ENCODE measurements at places on chromosomes 4 and X. TPM values are rescaled to one million over a fixed set of nuclear protein-coding genes. Genes with fewer than 3 reads are reported as not detected.

DNA sequence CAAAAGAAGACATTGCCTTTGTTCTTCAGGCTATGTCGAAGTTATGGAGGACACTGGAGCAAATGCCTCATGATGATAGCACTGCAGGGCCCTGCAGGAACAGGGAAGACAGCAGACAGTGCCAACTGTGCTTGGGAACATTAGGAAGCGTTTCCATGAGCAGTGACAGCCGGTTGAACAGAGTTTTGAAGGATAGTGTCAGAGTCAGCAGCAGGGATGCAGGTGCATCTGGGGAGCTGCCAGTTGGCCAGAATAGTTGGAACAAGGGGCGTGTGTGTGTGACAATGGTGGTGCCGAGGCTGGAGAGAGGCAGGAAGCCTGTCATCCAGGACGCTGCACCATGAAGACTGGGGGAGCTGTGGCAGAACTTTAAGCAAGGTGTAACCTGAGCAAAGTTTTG, 88.6 kb downstream of the SHROOM3 start:
- H3K36me3 ChIP-seq: no peaks in the 10 kb centered on the region
- H3K4me3 ChIP-seq: no peak overlapping the region
- no peaks in the 10 kb centered on the region for H3K4me1 ChIP-seq
- H3K27ac ChIP-seq: no peak overlapping the region

DNA sequence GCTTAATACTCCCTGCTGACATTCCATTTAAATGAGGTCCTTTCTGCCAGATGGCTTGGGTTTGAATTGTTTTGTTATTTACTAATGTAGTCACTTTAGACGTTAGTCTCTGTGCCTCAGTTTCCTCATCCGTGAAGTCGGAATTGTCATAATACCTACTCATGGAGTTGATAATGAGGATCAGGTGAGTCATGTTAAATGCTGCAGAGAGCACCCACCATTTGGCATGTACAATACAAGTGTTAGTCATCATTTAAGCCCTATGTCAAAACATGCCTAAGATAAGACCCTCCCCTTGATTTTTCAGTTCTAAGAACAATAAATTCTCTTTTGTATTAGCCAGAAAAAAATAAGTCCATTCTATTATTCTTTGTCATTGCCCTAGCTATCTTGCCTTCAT, 534.8 kb upstream of the HTR2C start:
- no peaks in the 10 kb centered on the region for H3K36me3 ChIP-seq
- DNase-seq: no peak
- H3K27ac ChIP-seq: no peak overlapping the region
- no peak overlapping the region for H3K4me3 ChIP-seq

DNA sequence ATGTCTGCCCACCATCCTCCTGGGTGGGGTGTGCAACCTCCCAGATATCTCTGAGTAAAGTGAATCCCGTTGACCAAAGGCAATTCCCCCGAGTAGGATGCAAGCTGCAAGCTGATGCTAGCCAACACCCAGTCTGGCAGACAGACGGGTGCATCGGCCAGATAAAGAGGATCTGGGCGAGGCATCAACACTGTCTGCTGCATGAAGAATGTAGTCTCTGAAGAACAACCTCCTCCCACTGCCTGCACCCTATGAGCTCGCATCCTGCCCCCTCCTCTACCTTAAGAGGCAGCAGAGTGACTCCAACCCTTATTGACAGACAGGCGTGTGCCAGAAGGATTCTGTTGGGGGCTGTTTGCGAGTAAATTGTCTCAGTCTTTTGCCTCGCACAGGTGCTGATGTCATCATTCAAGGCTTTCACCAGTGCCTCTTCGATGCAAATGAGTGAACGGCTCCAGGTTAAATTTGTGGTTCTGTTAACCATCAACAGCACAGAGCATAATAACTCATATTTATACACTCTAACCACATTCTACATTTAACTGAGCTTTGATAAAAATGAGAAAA, 546.9 kb downstream of the BCOR start:
- H3K4me1 ChIP-seq: no peaks in the 10 kb centered on the region
- DNase-seq: no peak
- no peak overlapping the region for H3K4me3 ChIP-seq
- no peaks in the 10 kb centered on the region for H3K27me3 ChIP-seq
- no peak overlapping the region for H3K27ac ChIP-seq
- no peaks in the 10 kb centered on the region for H3K36me3 ChIP-seq

DSPP gene
- total RNA-seq: not detected

- H3K36me3 ChIP-seq: no peaks in the 10 kb centered on the region
- no peaks in the 10 kb centered on the region for H3K4me1 ChIP-seq
- H3K27ac ChIP-seq: no peak overlapping the region
Measured at GRCh38 chrX:138082896-138083295, 517.0 kb downstream of the ZIC3 start.

- peaks cover 13% of the 10 kb centered on the region for H3K4me1 ChIP-seq
- H3K27me3 ChIP-seq: no peaks in the 10 kb centered on the region
- no peak overlapping the region for H3K27ac ChIP-seq
Measured at GRCh38 chr4:36241771-36242170, 2.5 kb downstream of the ARAP2 start.

GRCh38 chr4:685679-686412, 3.1 kb downstream of the SLC49A3 start:
- H3K4me3 ChIP-seq: no peak overlapping the region
- no peak for DNase-seq
- H3K36me3 ChIP-seq: no peaks in the 10 kb centered on the region
- no peaks in the 10 kb centered on the region for H3K27me3 ChIP-seq
- no peak overlapping the region for H3K27ac ChIP-seq

DNA sequence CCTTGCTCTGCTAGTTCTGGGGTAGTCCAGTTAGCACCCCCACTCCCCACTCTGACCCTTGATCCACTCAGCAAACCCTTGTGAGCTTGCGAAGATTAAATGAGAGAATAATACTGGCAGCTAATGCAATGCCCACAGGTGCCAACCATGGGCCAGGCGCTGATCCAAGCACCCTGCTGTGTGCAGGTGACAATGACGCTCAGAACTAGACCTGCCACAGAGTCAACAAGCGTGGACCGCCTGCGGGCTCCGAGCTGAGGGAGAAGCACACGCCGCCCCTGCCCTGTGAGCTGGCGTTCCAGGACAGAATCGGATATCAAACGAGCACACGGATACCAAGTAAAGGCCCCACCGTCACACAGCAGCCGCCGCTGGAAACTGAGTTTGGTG, 129.2 kb downstream of the FAM53A start:
- H3K4me1 ChIP-seq: no peaks in the 10 kb centered on the region
- no peaks in the 10 kb centered on the region for H3K36me3 ChIP-seq
- H3K4me3 ChIP-seq: no peak overlapping the region
- DNase-seq: no peak
- H3K27ac ChIP-seq: no peak overlapping the region
- no peaks in the 10 kb centered on the region for H3K27me3 ChIP-seq

MAPK10 gene
- total RNA-seq: 423 TPM

- no peaks in the 10 kb centered on the region for H3K27me3 ChIP-seq
- no peak for DNase-seq
- H3K27ac ChIP-seq: no peak within 1 kb of the TSS
- no peaks in the 10 kb centered on the region for H3K4me1 ChIP-seq
- H3K4me3 ChIP-seq: no peak within 1 kb of the TSS
Measured at GRCh38 chrX:17374619-17375366, at the start of gene NHS. TSS of gene NHS (plus strand) at chrX:17375200. CDS start at chrX:17375758, 558 bp downstream.

GRCh38 chrX:124383354-124383753, 37.0 kb downstream of the SH2D1A start:
- no peak overlapping the region for H3K27ac ChIP-seq
- H3K4me3 ChIP-seq: no peak overlapping the region
- no peaks in the 10 kb centered on the region for H3K36me3 ChIP-seq
- no peaks in the 10 kb centered on the region for H3K4me1 ChIP-seq

ADAMTS3 gene
- total RNA-seq: not detected

GRCh38 chr4:40395908-40396793, 61.0 kb downstream of the CHRNA9 start:
- no peaks in the 10 kb centered on the region for H3K36me3 ChIP-seq
- no peaks in the 10 kb centered on the region for H3K27me3 ChIP-seq

DNA sequence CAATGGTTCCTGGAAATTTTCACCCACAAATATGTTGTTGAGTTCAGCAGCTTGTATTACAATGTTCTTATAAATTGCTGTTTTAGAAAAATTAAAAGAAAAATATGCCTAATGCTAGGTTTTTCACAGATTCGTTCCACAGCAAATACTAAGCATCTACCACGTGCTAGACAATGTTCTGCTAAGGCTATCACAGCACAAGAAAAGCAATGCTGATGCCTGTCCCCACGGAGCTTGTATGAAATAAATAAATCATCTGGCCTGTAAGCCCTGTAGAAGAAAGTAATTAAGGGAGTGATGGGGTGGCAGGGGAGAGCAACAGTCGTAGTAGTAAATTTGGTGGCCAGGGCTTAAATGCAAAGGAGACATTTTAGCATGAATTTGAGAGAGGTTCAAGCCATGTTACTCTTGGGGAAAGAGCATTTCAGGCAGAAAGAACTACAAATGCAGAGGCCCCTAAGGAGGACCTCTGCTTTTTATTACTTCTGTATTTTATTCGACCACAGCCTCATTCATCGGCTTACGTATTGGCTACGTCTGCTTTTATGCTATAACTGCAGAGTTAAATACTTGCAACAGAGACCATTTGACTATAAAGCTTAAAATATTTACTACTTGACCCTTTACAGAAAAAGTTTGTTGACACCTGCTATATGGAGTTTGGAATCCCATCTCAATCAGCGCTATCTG, 36.3 kb downstream of the ARAP2 start:
- H3K27me3 ChIP-seq: no peaks in the 10 kb centered on the region
- DNase-seq: no peak
- no peaks in the 10 kb centered on the region for H3K36me3 ChIP-seq
- H3K4me1 ChIP-seq: no peaks in the 10 kb centered on the region

DNA sequence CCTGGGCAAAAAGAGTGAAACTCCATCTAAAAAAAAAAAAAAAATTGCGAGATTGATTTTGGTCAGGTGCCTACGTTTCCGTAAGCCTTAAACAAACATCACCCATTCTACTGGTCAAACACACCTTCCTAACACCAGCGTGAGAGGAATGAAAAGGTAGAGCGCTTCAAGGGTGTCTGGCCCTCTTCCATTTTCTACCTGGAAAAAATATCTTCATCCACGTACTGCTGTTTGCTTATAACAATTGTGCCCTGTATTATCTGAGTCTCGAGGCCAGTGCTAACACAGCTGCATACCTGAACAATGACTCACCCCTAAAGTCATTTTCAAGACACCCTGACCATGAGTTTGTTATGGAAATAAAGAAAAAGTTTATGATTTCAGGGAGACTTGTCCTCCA, 13.9 kb downstream of the TMSB4X start:
- H3K36me3 ChIP-seq: no peaks in the 10 kb centered on the region
- H3K4me3 ChIP-seq: no peak overlapping the region
- H3K27me3 ChIP-seq: no peaks in the 10 kb centered on the region
- H3K4me1 ChIP-seq: peaks cover 15% of the 10 kb centered on the region
- no peak overlapping the region for H3K27ac ChIP-seq

- H3K4me1 ChIP-seq: no peaks in the 10 kb centered on the region
- no peaks in the 10 kb centered on the region for H3K36me3 ChIP-seq
- DNase-seq: no peak
- H3K4me3 ChIP-seq: no peak overlapping the region
- H3K27ac ChIP-seq: no peak overlapping the region
- no peaks in the 10 kb centered on the region for H3K27me3 ChIP-seq
Measured at GRCh38 chr4:5409237-5409636, 299.1 kb downstream of the EVC2 start.

DNA sequence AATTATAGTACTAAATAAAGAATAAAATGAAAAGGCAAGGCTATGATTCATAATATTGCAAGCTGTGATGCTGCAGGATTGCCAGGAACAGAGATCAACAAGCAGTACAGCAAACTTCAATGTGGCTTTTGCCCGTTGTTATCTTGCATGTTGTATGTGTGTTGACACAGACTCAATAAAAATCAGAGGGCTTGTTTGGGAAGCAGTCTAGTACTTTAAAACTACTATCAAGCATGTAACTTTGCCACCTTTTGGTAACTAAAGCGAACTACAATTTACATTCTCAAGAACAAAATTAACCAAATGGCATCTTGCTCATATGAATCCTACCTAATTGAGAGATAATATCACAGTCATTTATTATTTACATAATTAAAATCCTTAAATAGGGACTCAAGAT, 79.8 kb upstream of the GPM6A start:
- H3K27me3 ChIP-seq: no peaks in the 10 kb centered on the region
- H3K4me3 ChIP-seq: no peak overlapping the region
- H3K36me3 ChIP-seq: no peaks in the 10 kb centered on the region

ART3 gene
- total RNA-seq: not detected

ATP1B4 gene
- total RNA-seq: not detected

TREX2 gene
- 1.2 TPM for total RNA-seq

GC gene
- not detected for total RNA-seq

- no peaks in the 10 kb centered on the region for H3K27me3 ChIP-seq
- DNase-seq: no peak
- no peak overlapping the region for H3K27ac ChIP-seq
- H3K36me3 ChIP-seq: no peaks in the 10 kb centered on the region
- no peaks in the 10 kb centered on the region for H3K4me1 ChIP-seq
Measured at GRCh38 chr4:115279330-115279729, 165.9 kb upstream of the NDST4 start.

GRCh38 chr4:30882443-30882842, 162.3 kb downstream of the PCDH7 start:
- no peak overlapping the region for H3K27ac ChIP-seq
- no peaks in the 10 kb centered on the region for H3K36me3 ChIP-seq
- no peaks in the 10 kb centered on the region for H3K27me3 ChIP-seq
- no peaks in the 10 kb centered on the region for H3K4me1 ChIP-seq
- DNase-seq: no peak
- H3K4me3 ChIP-seq: no peak overlapping the region

DUSP9 gene
- not detected for total RNA-seq

- no peak overlapping the region for H3K27ac ChIP-seq
- H3K36me3 ChIP-seq: no peaks in the 10 kb centered on the region
- no peaks in the 10 kb centered on the region for H3K27me3 ChIP-seq
- DNase-seq: peak; percentile 29
- H3K4me1 ChIP-seq: peaks cover 17% of the 10 kb centered on the region
Measured at GRCh38 chrX:84710611-84711010, 208.4 kb upstream of the HDX start.

DNA sequence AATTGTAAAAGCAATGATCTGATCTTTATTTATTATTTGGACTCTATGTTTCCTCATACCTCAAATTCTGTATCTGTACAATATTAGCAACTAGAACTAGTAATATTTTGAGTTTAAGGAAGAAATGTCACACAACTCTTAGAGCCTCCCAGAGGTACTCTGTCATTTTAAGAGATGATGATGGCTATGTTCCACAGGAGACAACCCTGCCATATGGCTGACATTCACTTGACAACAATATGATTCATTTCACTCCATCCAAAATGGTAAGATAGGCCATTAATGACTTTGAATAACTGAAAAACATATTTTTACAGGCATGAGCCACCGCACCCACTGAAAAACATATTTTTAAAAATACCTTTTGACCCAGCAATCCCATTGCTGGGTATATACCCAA, 190.3 kb downstream of the MAML3 start:
- H3K27me3 ChIP-seq: no peaks in the 10 kb centered on the region
- peaks cover 39% of the 10 kb centered on the region for H3K4me1 ChIP-seq
- no peak overlapping the region for H3K27ac ChIP-seq
- H3K4me3 ChIP-seq: no peak overlapping the region
- DNase-seq: no peak
- no peaks in the 10 kb centered on the region for H3K36me3 ChIP-seq
